ENCODE measurements at places on chromosomes 6 and 20.

GRCh38 chr20:62923669-62924441 is 2.5 kb downstream of the DIDO1 start:
- DNase-seq: no peak

DNA sequence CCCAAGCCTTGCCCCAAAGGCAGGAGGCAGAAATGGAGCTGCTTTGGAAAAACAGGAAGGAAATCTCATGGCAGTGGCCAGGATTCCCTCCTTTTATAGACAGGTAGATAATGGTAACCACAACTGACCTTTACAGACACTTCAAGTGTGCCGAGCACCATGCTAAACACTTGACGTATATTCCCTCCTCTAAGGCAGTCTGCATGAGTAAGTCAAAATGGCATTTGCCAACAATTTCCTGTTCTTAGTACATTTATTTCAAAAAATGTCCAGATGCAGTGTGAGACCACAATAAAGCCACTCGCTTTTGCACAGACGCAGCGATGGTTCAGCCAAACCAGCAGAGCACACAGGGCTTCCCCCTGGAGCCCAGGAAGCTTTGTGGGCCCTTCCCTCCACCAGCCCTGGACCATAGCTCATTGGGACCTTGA is 16.5 kb upstream of the GPR6 start:
- no peak for DNase-seq

GRCh38 chr6:44556046-44556445 is 168.5 kb downstream of the CDC5L start:
- no peak for DNase-seq

GRCh38 chr6:4899249-4900034 is 104.4 kb downstream of the RPP40 start:
- DNase-seq: no peak

DNA sequence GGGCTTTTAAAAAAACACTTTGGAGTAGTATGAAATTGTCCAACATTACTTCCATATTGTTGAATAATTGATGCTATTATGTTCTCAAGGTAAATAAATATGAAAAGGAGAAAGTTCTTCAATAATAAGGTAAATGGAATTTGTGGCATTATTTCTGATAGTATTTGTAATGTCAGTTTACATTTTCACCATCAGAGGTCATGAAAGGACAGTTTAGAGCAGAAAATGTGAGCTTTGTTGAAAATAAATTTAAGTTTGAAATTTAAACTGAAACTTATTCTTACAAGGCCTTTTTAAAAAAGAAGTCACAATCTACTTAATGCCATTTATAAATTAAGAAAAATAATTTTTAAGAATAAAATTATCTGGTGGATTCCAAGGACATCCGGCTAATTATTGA is 15.8 kb upstream of the CEP162 start:
- no peak for DNase-seq

- no peak for DNase-seq
These were observed 49.0 kb upstream of the STX16 start for GRCh38 chr20:58602124-58602523.

DNA sequence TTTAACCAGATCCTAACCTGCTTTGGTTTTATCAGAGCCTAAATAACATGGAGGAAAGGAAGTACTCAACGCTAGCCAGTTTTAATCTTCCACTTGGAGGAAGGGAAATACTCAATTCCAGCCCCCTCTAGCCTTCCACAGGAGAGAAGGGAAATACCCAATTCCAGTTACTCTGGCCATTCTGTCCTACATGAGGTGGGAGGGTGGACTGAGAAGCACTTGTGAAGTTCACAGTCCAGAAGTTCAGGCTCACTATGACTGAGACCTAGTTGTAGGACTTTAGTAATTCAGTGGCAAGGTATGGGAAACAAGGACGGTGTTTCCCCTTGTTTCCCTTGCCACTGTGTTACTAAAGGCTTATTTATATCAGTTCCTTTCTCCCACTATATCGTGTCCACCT is 672.0 kb downstream of the RFPL4B start:
- no peak for DNase-seq

Data from CD4-positive, alpha-beta T cell treated with Interferon gamma for 1 hour (primary cell).